Endothelial cell (in vitro differentiated cells): ENCODE measurements at places on chromosomes 7 and 10. TPM values are rescaled to one million over a fixed set of nuclear protein-coding genes. Genes with fewer than 3 reads are reported as not detected.

KEL gene
- total RNA-seq = 0.74 TPM

OR6V1 gene
- not detected for total RNA-seq

PMS2 gene
- total RNA-seq = 16.3 TPM

- no peaks in the 10 kb centered on the region for H3K27me3 ChIP-seq
- peaks cover 3% of the 10 kb centered on the region for H3K36me3 ChIP-seq
- H3K4me3 ChIP-seq = no peak overlapping the region
- H3K4me1 ChIP-seq = peaks cover 2% of the 10 kb centered on the region
These were observed 41.8 kb downstream of the NDUFB2 start for GRCh38 chr7:140738280-140738679.

CCZ1 gene
- 62.1 TPM for total RNA-seq

NUDT13 gene
- 2.3 TPM for total RNA-seq

DNA sequence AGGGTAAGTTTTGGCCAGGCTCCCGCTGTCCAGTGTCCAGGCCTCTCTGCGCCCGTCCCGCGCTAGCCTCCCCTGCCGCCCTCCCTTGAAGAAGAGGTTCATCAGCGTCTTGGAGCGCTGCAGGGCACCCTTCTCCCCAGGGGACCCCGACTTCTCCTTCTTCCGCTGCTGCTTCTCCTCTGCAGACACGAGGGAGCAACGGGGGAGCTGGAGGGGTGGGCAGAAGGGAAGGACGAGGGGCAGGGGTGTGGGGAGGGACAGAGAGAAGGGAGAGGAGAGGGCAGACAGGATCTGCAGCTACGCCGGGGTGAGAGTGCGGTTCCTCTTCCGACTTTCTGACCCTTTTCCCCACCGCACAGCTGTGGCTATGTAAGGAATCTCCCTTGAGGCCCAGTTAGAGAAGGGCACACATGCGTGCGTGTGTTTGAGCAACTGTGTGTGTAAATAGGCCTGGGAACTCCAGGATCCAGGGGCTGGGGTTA, 12.8 kb downstream of the PDZD7 start:
- peaks cover 23% of the 10 kb centered on the region for H3K27me3 ChIP-seq
- H3K36me3 ChIP-seq = no peaks in the 10 kb centered on the region
- DNase-seq = peak; percentile 25
- peaks cover 14% of the 10 kb centered on the region for H3K4me1 ChIP-seq

- peaks cover 13% of the 10 kb centered on the region for H3K4me1 ChIP-seq
- H3K27me3 ChIP-seq = peaks cover 2% of the 10 kb centered on the region
- no peaks in the 10 kb centered on the region for H3K36me3 ChIP-seq
- H3K27ac ChIP-seq = no peak overlapping the region
- DNase-seq = no peak
These were observed 62.8 kb downstream of the MTPN start for GRCh38 chr7:135914346-135914745.

TFEC gene
- total RNA-seq = 0.56 TPM

DNA sequence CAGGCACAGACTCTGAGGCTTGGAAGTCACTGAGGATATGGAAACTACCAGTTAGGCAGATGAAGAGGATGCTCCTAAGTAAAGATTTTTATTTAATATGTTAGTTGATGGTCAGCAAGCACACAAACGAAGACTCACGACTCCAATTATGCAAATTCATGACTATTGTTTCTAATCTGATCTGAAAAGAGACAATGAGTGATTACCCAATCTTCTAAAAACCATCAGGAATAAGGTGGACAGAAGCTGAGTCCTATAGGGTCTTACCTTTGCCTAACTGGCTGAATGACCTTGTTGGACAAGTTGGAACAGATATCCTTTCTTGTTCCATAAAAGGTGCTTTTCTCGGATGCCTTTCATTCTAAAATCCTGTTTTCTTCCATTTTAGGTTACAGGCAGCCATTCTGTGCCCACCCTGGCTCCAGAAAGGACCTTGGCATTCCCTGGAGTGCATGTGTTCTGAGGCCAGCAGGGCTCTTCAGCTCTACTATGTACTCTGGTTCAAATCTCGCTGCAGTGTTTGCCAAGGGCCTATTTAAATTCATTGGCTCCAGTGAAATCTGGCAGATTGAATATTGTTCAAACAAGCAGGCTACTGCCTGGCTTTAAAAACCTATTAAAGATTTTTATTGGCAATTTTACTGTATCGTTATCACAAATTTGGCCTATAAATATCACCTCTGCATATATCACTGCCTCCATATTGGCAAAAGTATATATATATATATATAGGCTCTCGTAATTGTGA, 77.5 kb downstream of the SLC25A13 start:
- peaks cover 20% of the 10 kb centered on the region for H3K4me1 ChIP-seq
- H3K27me3 ChIP-seq = no peaks in the 10 kb centered on the region
- no peaks in the 10 kb centered on the region for H3K36me3 ChIP-seq
- DNase-seq = no peak

GRCh38 chr10:16952610-16953009, 135.4 kb upstream of the RSU1 start:
- peaks cover 13% of the 10 kb centered on the region for H3K36me3 ChIP-seq
- no peak for DNase-seq
- peaks cover 62% of the 10 kb centered on the region for H3K4me1 ChIP-seq

GRCh38 chr7:155807065-155807671, 5.1 kb downstream of the SHH start:
- H3K4me1 ChIP-seq = peaks cover 29% of the 10 kb centered on the region
- peak overlapping the region; percentile 85 for H3K4me3 ChIP-seq
- peaks cover 39% of the 10 kb centered on the region for H3K27me3 ChIP-seq
- peak overlapping the region; percentile 30 for H3K27ac ChIP-seq
- H3K36me3 ChIP-seq = peaks cover 2% of the 10 kb centered on the region
- DNase-seq = no peak

DNA sequence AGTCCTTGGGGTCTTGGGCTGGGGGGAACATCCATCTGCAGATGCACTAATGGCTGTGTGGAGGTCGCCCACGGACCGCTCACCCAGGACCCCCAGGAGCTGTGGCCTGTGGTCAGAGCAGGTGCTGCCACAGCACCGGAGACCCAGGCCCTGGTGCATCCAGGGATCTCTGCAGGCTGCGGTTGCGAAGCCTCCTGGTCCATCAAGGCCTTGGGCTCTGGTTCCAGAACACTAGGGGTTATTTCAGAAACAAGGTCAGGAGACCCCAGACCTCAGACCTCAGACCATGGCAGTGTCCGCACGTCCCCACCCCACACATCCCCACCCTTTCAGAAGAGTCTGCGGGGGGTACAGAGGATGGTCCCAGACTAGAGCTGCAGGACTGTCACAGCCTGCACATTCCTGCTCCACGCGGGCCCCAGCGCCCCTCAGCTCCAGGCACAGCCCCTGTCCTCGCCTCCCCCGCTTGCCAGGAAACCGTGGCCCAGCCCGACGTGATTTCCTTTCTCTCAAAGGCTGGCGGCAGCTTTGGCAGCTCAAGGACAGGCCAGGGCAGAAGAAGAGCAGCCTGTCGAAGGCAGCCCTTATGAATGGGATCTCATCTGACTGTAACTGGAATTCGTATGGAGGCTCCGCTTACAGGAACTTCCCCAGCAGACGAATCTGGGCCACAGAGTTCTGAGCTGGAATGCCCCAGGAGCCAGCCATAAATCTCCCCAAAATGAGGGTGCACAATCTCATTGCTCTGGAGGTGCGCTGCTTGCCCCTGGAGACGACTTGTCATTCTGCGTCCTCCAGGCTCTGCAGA, 136.2 kb upstream of the RET start:
- DNase-seq = no peak
- no peak overlapping the region for H3K4me3 ChIP-seq
- H3K36me3 ChIP-seq = no peaks in the 10 kb centered on the region
- no peak overlapping the region for H3K27ac ChIP-seq

AMZ1 gene
- total RNA-seq = 0.05 TPM

GRCh38 chr7:76352193-76352592, 6.6 kb downstream of the YWHAG start:
- peaks cover 1% of the 10 kb centered on the region for H3K27me3 ChIP-seq
- peak overlapping the region; percentile 38 for H3K27ac ChIP-seq
- peaks cover 40% of the 10 kb centered on the region for H3K4me1 ChIP-seq
- DNase-seq = no peak
- peaks cover 41% of the 10 kb centered on the region for H3K36me3 ChIP-seq

GRCh38 chr10:101131962-101132635, 999 bp downstream of the TLX1 start:
- peak overlapping the region; percentile 98 for H3K4me3 ChIP-seq
- H3K36me3 ChIP-seq = peaks cover 19% of the 10 kb centered on the region
- no peak for DNase-seq
- no peak overlapping the region for H3K27ac ChIP-seq

LIPF gene
- not detected for total RNA-seq

DNA sequence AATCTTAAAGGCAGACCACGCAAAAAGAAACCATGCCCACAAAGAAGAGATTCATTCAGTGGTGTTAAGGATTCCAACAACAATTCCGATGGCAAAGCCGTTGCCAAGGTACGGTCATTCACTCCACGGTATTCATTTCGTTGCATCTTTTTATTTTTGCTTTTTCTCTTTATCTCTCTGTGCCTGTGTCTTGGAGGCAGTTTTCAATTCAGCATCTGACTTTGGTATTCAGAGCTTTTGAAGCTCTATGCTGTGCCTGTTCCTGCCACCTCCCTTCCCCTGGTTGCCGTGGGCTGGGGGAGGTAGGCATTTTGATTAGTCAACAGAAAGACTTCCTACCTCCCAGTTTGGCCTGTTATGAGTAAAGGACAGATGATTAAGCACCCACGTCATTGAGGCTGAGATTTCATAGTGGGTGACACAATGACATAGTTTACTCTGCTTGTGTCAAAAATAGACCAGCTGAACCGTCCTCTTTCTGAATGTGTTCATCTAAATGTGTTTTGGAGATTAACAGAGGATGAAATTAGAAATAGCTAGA, 149.5 kb downstream of the ARID5B start:
- H3K36me3 ChIP-seq = no peaks in the 10 kb centered on the region
- no peak for DNase-seq
- no peak overlapping the region for H3K27ac ChIP-seq
- no peak overlapping the region for H3K4me3 ChIP-seq

DNA sequence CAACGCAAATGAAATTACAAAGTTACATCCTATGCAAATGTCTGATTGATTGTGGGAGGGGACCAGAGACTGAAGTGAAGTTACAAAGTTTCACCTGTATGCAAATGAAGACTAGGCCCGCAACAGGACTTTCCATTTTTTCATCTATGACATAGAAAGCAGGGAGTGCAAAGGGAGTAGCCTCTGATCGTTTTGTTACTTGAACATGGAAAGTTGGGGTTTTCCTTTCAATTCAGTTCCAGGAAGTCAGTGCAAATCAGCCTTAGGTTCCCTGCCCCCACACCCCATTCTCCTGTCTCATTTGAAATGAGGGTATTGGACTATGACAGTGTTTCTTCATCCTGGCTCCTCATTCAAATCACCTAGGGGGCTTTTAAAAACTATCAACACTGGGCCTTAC, 96.9 kb upstream of the HABP2 start:
- no peak overlapping the region for H3K4me3 ChIP-seq
- peaks cover 2% of the 10 kb centered on the region for H3K4me1 ChIP-seq
- H3K36me3 ChIP-seq = peaks cover 4% of the 10 kb centered on the region
- DNase-seq = no peak

IQUB gene
- total RNA-seq = 0.49 TPM

EBLN1 gene
- not detected for total RNA-seq

MLXIPL gene
- total RNA-seq = 8.7 TPM

TACC2 gene
- total RNA-seq = 32.2 TPM

GNAI1 gene
- total RNA-seq = 132 TPM

HECTD2 gene
- 17.4 TPM for total RNA-seq

GRCh38 chr10:11886851-11887250, 63.7 kb downstream of the PROSER2 start:
- H3K27ac ChIP-seq = no peak overlapping the region
- no peaks in the 10 kb centered on the region for H3K27me3 ChIP-seq
- H3K36me3 ChIP-seq = no peaks in the 10 kb centered on the region

DNA sequence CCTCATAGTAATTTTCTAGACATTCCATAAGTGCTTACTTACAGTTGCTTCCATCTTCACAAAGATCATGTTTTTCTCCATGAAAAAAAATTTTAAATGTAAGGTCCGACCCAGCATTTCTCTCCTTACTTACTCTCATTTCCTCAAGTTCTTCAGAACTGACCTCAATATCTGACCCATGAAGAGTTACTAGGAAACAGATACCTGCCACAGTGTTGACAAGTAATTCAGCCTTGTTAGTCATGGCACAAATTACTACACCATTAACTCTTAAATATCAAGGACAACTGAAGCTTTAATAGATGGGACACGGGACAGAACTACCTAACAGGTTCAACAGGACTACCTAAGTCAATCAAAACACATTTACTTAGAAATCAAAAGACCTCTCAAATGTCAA, 316.2 kb downstream of the POM121L12 start:
- H3K4me3 ChIP-seq = no peak overlapping the region
- H3K4me1 ChIP-seq = no peaks in the 10 kb centered on the region
- no peak overlapping the region for H3K27ac ChIP-seq

DNA sequence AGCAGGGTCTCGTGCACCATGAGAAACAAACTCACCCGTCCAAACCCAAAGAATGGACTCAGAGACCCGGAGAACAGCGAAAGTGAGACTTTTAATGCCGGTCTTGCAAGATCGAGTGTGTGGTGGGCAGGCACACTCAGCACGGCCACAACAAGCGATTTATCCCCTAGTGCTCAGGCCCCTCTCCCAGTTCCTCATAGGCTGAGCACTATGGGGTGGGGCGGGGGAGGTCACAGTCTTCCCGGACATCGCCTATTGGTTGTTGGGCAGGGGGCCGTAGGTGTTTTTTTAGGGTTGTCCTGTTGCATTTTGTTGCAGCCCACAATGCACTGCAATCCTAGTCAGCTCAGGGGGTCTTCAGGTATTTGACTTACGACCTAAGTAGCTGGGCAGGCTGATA, 608.3 kb upstream of the FOXK1 start:
- DNase-seq = no peak
- peaks cover 13% of the 10 kb centered on the region for H3K36me3 ChIP-seq
- H3K4me3 ChIP-seq = no peak overlapping the region
- peaks cover 7% of the 10 kb centered on the region for H3K27me3 ChIP-seq

GRCh38 chr7:359766-360361, 69.9 kb downstream of the FOXL3 start:
- H3K36me3 ChIP-seq = peaks cover 9% of the 10 kb centered on the region
- H3K27me3 ChIP-seq = peaks cover 9% of the 10 kb centered on the region
- peaks cover 20% of the 10 kb centered on the region for H3K4me1 ChIP-seq
- H3K4me3 ChIP-seq = no peak overlapping the region

GET4 gene
- 61.3 TPM for total RNA-seq

GRCh38 chr7:27235387-27236311, 7.0 kb upstream of the EVX1 start:
- peaks cover 10% of the 10 kb centered on the region for H3K4me1 ChIP-seq
- no peaks in the 10 kb centered on the region for H3K36me3 ChIP-seq
- H3K4me3 ChIP-seq = peak overlapping the region; percentile 74
- H3K27ac ChIP-seq = no peak overlapping the region
